ENCODE measurements at places on chromosomes 4 and X.

DNA sequence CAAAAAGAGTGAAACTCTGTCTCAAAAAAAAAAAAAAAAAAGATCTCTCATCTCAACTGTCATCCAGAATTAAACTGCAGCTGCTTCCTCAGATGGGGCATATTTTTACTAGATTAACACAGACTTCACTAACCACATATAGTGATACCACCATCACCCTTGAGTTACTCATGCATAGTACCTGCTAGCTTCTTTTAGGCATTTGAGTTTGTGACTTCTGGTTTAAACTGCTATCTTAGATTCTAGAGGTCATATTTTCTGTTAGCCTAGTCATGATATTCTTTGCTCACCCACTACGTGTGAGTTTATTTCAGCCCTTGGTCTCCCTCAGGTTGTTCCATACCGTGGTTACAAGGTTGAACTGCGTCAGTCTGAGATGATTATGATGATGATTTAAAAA, 154.9 kb upstream of the BMP3 start:
- DNase-seq: no peak

DNA sequence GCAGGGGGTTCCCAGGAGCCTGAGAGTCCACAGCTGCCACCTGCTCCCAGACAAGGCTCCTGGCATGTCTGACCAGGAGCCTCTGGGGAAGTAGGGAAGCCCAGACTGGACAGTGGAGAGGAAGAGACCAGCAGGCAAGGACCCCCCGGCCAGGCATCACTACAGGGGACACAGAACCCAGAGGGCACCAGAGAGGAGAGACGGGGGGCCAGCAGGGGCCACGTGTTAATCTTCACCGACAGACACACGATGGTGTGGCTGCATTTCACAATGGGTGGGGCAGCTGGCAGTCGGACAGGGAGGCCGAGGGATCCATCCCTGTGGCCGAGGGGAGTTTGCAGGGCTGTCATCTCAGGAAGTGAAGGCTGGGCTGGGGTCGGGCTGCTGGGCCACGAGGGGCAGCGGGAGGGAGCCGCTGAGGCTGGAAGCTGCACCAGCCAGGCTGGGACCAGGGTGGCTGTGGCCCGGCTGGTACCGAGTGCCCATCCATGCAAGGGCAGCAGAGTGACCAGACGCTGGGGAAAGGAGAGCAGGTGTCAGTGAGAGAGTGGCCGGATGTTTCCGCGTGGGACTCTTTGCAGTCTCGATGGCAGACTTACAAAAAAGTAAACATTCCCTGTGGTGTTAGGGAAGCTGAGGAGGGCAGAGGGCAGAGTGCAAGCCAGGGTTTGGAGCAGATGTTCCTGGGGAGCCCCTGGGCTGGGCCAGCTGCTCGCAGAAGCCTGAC, 4.7 kb downstream of the PDE6B start:
- DNase-seq: no peak

DNA sequence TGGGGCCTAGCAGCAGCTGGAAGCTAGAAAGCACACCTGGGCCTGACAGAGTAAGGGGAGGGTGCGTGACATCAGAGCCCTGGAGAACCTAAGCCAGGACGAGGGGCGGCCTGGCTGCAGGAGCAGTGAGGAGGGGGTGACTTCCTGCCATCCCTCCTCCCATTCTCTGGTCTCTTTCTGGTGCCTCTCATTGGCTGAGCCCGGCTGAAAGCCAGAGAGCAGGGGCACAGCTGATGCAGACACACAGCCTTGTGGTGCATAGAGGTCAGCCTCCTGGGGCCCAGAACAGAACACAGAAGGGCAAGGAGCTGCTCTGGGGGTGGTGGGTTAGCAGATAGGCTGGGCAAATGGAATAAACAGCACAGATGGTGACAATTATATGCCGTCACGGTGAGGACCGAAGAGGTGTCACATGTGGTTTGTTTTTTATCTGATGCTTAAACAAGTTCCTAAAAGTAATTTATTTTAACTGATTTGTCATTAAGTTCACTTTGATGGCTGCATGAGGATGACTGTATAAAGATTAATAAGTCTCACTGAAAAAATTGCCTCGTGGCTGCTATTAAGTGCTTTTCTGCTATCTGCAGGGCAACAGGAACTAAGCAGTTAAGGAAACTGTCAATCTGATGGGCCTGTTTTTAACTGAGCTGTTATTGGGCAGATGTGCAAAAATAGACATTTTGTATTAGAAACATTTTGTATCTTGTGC, 102.0 kb downstream of the FNIP2 start:
- no peak for DNase-seq

GRCh38 chr4:86026720-86027119, 333.1 kb downstream of the MAPK10 start:
- no peak for DNase-seq

GRCh38 chrX:51889851-51890250, 3.6 kb upstream of the MAGED1 start:
- DNase-seq: no peak
